ENCODE measurements at places on chromosomes 3 and 15.

DNA sequence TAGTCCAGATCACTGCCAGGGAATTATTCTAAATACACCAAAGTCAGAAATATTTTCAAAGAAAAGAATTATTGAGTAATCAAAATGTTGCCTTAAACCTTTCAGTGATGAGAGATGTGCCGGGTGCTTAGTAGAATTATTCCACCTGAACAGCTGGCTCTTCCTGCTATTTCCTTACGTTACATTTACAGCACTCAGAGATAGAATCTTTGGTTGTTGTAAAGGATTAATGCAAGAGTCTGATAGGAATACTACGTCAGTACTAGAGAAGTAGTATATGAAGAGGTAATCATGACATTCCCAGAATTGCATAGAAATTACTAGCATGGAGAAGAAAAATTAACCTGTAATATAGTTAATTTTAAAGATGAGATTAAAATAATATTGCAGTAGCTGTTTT lies 50.9 kb upstream of the ZDHHC23 start:
- DNase-seq: no peak

GRCh38 chr3:13201851-13202250 lies 128.6 kb upstream of the IQSEC1 start:
- DNase-seq: no peak

DNA sequence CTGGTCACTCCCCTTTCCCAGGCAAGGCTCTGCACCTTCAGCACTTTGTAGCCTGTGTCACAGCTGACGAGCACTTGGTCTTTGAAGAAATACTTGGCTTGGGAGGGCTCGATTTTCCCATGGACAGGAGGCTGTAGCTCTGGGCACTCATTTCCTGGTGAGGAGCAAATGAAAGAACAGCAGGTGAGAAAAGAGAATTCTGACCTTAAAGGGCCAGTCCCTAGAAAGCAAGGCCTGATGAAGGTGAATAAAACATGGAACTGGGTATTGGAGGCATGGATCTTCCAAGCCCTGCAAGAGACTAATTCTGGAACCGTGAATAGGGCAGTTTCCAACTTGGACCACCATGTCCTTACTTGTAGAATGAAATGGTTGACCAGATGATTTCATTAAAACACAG lies 39.9 kb downstream of the MASP1 start:
- no peak for DNase-seq

DNA sequence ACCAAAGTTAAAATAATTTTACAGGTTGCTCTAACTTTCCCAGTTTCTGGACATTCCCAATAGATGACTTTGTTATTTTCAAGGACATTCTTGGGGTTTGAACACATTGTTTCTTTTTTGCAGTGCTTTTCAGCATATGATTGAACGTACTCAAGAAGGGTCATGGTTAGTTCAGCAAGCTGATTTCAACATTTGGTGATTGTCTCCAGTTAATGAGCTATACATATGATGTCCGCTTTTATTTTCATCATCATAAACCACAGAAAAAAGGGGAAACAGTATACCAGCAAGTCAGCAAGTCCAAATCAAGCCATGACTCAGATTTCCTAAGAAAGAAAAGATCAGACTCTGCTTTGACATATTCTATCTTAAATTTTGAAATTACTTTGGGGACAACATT lies 69.4 kb downstream of the B3GALNT1 start:
- no peak for DNase-seq

GRCh38 chr15:89958107-89958805 lies 42.9 kb upstream of the ZNF710 start:
- no peak for DNase-seq

DNA sequence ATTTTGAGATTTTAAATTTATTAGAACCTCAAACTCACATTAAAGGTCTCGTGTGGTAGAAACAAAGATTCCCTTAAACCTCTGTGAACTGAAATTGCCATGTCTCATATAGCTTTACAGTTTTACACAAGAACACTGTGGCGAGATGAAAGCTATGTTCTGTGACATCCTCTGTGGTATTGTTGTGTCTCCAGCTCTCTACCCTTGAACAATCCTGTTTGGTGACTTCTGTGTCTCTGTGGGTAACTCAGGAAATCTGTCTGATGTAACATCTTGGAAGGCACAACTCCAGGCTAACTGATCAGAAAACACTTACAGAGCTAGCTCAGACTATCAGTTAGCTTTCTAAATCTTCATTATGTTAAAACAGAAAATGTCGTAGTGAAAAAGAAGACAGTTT lies 318.8 kb upstream of the GBE1 start:
- no peak for DNase-seq

Data from effector CD8-positive, alpha-beta T cell (primary cell).